ENCODE measurements at places on chromosomes 13 and 19.

DNA sequence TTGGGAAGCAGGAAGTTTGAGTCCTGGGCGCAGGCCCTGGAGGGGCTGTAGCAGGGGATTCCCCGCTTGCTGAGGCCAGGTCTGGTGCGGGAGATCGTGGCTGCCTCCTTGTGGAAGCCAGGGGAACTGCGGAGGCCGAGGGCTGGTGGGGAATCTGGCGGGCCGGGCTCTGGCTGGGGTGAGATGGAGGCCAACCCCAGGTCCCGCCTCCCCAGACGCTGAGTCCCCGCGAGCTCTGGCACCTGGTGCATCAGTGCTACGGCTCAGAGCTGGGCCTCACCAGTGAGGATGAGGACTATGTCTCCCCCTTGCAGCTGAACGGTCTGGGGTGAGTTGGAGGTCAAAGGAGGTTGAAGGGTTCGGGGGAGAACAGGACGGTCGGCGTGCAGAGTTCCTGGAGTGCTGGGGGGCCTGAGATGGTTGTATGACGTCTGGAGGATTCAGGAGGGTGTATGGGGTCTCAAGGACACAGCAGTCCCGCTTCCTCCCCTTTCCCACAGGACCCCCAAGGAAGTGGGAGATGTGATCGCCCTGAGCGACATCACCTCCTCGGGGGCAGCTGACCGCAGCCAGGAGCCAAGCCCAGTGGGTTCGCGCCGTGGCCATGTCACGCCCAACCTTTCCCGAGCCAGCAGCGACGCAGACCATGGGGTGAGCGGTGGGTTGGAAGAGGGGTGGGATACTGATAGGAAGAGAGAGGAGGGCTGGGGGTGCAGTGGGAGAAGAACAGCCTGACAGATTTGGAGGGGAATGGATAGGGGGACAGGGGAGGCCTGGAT, 13.1 kb downstream of the GRAMD1A start:
- peak; percentile 82 for DNase-seq

GRCh38 chr13:38657191-38657590, 29.7 kb upstream of the FREM2 start:
- DNase-seq: no peak

DNA sequence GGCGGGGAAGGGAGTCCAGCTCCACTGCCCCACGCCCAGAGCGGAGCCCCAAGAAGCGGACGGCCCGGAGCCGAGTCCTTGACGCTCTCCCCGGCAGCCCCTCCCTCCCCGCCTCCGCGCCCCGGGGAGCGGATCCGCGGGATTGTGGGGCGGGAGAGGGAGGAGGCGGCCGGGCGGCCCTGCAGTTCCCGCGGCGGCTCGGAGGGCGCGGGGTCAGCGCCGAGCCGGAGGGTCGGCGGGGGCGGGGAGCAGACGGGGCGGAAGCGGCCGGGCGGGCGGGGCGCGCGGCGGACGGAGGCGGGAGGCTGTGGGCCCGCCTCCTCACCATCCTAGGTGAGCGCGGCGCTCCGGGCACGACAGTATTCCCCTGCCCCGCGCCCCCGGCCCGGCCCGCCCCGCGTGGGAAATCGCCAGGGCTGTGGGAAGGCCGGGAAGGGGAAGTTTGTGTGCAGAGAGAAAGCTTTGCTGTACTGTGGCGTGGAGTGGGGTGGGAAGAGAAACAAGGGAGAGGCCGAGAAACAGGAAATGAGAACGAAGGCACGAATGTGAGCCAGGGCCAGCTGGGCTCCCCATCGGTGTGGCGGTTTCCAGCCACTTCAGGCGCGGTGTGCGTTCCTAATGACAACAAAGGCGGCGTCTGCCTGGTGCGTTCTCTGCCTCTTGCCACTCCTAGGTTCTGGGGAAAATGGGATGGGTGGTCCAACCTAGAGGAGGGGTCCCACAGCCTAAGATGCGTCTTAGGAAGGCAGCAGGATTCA, 1.3 kb upstream of the KLF12 start:
- peak; percentile 83 for DNase-seq

DNA sequence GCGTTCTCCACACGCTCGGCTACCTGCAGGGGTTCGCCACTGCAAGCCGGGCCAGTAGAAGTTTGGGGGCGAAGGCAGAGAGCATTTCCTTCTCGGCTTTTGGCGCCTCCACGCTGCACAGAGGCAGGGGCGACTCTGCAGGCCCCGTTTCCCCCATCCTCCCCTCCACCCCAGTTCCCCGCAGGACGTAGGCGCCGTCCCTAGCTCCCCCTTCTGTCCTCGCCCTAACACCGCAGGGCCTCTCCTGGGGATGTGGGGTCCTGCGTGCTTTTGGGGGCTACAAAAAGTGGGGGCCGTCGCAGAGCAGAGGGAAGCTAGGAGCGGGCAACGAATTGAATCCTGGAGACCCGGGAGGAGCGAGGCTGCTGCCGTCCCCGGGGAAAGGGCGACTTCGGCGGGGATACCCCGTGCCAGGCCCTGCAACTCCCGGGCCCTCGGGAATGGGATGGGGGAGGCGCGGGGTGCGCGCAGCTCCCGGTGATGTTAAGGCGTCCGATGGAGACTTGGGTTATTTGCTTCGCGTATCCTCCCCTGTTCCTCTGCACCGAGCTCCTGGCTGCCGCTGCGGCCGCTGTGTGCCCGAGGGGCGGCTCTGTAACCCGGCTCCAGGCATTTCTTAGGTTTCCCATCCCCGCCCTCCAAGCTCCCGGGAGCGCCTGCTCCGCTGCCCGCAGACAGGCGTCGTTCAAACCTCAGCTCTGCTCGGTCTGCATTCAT, 255.9 kb upstream of the SOX21 start:
- no peak for DNase-seq

DNA sequence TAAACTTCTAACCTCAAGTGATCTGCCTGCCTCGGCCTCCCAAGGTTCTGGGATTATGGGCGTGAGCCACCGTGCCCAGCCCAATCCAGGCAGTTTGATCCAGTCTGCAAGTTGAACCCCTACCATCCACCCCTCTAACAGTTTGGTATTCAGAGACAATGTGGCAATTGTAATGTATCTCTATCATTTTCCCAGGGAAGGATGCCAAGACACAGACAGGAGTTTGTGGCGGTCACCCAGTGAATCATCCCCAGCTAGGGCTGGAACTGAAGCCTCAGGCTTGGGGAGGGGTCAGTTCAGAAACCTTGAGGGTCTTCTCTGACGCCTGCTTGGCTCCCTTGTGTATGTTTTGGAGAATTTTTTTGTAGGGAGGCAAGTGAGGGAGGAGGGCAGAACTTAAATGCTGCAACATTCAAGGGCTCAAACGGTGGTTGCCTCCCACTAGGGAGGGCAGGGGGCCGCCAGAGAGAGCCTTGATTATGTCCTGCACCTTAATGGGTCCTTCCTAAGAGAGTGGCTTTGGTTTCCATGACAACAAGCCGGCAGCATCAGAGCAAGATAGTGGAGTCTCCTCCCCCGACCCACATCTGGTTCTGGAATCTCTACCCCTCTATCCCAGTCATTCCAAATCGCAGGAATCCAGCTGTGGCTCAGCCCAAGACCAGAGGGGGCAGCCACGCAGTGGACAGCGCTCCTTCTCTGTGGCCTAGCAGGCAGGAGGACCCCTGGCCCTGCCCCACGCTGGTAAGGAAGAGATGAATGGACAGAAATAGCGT, 14.9 kb upstream of the FEM1A start:
- DNase-seq: no peak

DNA sequence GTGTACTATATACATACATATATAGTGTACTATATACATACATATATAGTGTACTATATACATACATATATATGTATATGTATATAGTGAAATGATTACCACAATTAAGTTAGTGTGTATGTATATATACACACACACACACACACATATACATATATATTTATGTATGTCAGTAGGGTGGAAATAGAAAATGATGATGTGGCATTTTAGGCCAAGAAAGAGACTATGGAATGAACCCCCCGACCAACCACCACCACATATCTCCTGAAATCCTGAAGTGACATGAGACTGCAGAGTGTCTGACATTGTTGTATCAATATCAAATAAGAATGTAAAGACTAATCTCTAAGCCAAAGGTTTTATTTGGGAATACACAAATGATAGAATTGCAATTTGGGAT, 107.6 kb downstream of the RFC3 start:
- DNase-seq: no peak

DNA sequence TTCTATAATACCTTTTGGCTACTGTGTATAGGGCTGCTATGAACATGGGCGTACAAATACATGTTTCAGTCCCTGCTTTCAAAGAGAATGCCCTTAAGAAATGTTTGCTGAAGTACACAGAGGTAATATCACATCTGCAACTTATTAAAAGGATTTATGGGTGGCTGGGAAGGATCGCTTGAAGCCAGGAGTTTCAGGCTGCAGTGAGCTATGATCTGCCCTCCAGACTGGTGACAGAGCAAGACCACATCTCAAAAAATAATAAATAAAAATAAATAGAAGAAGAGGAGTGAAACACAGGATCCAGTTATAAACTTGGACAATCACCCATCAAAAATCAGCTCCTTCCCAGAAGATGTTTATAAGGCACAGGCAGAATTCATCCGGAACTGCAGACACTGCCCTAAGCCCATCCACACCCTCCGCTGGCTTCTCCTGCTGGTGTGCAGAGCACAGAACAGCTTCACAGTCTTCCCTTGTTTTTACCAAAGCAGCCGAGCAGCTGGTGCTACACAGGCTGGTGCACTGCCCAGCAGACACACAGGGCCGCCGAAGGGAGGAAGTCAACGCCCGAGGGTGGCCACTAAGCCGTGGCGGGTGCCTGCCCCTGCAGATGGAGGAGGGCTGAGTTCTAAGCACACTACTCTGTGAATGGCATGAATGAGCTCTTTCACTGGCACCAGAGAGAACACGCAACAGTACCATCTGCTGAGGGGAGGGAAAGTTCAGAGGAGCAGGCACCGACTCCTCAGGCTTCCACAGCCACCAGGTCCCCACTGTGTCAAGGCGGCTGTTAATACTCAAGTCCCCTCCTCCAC, 44.0 kb downstream of the BRD4 start:
- DNase-seq: peak; percentile 76

- peak; percentile 53 for DNase-seq
Measured at GRCh38 chr13:80039000-80039399, 301.9 kb downstream of the SPRY2 start.

DNA sequence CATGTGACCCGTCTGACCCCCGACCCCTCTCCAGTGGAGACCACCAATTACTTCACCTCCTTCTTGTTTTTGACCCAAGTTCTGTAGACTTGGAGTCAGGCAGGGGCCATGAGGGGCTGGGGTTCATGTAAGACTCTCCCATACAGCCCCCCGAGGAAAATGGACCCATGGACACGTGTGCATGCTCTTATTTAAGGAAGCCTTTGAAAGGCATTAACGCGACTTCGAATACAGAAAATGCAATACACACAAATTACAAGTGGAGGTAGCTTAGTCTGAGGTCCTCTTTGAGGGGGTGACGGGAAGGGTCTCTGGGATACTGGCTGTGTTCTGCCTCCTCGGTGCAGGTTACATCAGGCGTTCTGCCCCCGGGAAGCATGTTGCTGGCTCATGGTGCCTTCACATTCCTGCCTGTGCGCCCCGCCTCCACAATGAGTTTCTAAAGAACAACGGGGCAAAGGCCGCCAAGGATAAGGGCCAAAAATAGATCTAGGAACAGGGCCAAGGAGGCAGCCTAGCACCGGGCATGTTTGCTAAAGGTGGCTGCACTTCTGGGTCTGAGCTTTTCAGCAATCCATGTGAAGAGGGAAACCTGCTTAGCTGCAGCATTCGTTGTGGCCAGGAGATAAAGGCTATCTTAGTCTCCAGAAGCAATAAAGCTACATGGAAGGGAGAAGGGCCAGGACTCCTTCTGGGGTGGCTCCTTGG, 54.5 kb downstream of the RAB20 start:
- DNase-seq: no peak

All from B cell (primary cell).